ENCODE measurements at places on chromosomes 5 and 9.

DNA sequence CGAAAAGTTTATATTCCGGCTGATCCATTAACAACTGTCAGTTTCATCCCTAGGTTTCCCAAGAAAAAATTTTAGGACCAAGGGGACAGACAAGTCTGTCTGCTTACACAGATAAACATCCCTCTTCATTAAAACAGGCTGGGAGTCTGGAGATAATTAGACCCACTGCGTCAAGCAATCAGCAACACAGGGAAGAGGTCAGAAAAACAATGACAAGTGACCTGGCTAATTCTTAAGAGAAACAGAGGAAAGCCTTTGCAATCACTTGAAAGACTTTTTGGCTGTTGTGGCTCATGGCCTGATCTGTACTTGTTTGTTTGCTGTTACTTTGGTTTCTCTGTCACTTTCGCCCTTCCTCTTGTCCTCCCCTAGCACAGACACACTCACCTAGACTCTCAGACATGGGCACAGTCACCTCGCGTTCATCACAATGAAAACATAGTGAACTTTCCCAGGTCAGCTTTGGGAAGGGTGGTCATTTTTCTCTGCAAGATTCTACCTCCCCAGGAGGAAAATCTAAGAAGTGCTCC, 2.9 kb upstream of the CCDC192 start:
- no peak for DNase-seq

DNA sequence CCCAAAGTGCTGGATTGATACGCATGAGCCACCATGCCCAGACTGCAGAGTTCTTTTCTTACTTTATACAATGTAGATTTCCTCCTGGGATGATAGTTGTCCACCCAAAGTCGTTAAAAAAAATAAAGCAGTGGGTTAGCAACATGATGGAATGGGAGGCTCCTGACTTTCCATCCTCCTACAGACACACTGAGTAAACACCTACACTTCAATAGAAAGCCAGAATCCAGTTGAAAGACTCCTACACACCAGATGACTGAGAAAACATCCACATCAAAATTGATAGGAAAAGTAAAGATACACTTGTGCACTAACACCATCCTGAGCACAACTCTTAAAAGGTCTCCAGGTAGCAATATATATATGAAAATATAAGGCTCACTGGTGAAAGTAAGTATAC, 95.0 kb upstream of the TUT7 start:
- DNase-seq: no peak

DNA sequence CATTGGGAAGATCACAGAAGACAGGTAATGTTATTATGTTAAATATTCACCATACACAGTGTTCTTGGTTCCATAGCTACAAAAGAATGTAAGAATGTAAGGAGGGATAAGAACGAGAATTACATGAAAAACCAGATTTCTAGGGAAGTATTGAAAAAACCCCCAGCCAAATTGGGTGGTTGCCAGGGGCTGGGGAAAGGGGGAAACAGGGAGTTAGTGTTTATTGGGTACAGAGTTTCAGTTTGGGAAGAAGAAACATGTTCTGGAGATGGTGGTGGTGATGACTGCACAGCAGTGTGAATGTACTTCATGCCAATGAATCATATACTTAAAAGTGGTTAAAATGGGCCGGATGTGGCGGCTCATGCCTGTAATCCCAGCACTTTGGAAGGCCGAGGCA, 40.3 kb downstream of the GLRX start:
- no peak for DNase-seq

DNA sequence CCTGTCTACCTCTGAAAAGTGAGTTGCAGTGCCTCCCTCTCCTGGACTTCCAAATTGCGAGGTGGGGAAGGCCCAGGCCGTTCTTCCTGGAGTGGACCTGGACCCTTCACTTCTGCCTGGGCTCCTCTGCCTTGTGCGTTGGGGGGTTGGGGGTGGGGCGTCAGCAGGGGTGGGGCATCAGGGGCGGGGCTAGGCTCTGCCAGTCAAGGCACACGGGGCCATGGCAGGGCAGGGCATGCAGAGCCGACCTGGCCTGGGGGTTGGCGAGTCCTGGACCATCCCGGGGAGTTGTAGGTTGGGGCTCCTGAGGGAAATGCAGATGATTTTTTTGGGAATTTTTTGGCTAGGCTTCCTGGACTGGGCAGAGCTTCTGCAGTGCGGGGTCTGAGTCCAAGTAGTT, 87.1 kb downstream of the EHMT1 start:
- no peak for DNase-seq

DNA sequence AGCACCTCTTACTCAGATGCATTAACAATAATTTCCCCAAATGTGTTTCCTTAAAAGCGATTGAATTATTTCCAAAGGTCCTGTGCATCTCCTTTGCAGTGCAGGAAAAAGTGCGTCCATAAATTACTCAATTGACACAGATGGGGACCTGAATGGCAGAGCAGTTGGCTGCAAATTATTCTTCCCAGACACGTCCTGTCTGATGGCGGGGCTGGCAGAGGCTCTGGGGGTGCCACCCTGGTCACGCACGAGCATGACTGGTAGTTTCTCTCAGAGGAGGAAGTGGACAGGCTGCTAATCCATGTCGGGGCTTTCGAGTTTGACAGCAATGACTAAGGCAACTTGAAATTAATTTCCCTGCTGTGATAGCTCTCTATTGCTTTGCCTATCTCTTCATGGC, 264.8 kb upstream of the BRINP1 start:
- no peak for DNase-seq
